ENCODE measurements at places on chromosomes 2 and 18.

- no peak for DNase-seq
Observed at GRCh38 chr2:169964740-169965139, 137.5 kb downstream of the UBR3 start.

DNA sequence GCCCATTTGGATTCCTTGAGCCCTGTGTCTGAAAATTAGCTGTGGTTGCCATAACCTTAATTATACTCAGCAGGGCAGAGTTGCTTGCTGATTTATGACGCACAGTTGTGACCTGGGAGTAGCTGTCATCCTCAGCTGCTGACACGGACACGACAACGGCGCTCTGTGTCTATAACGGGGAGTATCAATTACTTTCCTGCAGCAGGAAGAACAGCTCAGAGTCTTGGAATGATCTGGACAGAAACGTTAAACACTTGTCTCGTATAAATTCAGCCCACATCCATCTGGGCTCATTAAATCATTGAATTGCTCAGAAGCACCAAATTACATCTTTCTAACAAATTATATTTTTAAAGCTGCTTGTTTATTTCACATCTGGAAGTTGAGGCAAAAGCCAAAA is 116.3 kb downstream of the SEPTIN10 start:
- DNase-seq: no peak

DNA sequence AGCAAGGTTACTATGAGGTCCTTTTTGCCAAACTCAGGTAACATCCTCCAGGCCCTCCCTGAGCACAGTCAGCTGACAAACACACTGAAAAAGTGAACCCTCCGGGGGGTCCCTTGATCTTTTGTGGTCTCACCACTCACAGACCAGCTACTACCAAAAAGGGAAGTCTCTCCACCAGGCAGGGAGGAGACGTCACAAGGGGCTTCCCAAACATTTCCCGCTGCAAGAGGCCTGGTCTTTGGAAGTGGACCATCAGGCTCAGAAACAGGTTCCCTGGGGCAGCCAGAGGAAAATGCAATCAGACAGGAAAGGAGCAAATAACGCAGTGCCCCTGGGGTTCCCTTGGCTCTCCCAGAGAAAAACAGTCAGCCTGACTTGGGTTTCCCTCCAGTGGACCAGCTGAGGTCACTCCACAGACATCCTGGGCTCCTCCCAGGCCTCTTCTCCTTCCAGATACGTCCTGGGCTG is 38.7 kb upstream of the POMC start:
- no peak for DNase-seq

DNA sequence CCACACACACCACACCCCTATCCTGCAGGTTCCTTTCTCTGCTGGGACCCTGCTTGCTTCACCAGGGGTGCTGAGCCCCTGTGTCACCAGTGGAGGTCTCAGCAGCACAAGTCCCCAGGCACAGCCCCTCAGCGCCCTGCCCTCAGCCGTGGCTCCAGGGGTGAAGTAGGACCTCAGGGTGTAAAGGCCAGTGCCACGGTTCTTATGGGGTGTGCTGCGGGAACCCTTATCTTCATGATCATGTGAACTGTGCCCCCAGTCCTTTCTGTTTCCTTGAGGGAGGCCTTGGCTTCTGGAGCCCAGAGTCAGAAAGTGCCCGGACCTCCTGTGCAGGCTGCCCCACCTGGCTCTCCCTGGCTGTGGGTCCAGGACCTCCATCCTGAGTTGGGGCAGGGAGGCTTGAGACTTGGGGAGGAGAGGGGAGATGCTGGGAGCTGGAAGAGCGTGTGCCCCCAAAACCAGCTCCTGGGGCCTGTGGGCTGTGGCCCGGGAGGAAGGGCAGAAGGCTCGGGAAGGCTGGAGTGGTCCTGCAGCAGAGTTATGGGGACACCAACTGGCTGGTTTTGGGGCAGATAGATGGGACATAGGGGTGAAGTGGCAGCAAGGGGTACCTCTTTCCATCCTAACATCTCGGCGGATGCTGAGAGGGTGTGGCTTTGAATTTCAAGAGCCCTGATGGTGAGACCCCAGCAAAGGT is 20.2 kb upstream of the KLF11 start:
- no peak for DNase-seq

DNA sequence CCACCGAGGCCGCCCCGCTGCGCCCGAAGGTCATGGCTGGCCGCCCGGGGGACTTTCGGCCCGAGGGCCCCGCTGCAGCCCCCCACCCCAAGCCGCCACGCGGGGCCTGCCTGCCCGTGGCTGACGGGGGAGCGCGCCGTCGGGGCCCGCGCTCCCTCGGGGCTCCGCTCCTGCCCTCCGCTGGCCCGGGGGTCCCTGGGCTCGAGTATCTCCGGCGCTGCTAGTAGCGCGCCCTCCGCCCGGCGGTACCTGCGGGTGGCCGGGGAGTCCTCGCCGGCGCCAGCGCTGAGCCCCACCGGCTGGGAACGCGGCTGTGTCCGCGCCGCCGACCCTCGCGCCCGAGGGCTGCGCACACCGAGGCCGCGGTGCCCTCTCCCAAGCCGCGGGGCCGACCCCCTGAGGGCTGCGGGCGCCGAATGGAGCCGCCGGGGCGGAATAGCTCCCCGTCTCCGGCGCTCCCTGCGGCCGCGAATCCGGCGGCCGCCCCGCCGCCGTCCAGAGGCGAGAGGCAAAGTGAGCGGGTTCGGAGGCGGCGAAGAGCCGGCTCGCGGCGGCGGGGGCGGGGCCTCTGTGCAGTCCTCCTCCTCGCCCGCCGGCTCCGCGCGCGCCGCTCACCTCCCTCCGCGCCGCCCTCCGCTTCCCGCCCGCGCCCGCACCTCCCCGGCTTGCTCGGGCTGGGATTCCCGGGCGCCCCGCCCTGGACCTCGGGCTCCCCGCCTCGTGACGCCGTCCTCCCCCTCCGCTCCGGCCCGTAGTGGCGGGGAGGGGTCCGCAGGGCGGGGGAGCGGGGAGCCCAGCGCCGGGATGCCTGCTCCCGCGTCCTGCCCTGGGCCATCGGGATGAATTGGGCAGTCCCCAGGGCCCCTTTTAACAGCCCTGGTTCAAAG is at the start of gene KCNG3:
Gene KCNG3, minus strand, starts transcription at position 515 of the 887 bp plus-strand sequence. Its CDS starts 481 bp downstream, at position 34.
- peak; percentile 51 for DNase-seq

DNA sequence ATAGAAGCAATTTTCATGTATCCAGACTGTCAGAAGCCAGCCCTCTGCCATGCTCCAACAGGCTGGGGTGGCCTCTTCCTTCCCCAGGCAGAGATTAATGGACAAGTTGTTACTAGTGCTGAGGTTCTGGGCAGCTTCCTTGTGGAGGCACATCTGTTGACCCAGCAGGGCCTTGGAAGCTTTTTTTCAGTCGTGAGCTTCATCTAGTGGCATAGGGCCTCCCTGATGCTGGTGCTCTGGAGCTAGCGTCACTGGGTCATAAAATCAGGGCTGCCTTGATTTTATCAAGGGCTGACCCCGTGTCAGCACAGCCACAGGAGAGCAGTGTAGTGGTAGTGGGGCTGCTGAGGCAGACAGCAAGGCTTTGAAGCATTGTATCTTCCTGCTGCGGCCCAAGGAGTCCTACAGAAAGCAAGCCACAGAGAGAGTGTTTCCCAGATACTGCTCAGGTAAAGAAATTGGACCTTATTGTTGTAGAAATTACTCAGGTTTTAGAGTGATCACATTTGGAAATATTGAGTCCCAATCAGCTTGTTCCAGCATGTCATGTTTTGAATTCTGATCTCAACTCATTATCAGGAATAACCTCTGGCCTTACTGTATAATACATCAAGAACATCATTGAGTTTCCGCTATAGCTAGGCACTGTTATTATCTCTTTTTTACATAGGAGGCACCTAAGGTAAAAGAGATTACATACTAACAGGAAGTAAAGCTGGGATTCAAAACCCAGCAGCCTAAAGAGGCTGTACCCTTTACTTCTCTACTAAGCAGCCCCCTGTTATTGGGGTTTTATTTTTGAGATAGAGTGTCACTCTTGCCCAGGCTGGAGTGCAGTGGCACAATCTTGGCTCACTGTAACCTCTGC is 92.3 kb upstream of the ALPP start:
- no peak for DNase-seq

DNA sequence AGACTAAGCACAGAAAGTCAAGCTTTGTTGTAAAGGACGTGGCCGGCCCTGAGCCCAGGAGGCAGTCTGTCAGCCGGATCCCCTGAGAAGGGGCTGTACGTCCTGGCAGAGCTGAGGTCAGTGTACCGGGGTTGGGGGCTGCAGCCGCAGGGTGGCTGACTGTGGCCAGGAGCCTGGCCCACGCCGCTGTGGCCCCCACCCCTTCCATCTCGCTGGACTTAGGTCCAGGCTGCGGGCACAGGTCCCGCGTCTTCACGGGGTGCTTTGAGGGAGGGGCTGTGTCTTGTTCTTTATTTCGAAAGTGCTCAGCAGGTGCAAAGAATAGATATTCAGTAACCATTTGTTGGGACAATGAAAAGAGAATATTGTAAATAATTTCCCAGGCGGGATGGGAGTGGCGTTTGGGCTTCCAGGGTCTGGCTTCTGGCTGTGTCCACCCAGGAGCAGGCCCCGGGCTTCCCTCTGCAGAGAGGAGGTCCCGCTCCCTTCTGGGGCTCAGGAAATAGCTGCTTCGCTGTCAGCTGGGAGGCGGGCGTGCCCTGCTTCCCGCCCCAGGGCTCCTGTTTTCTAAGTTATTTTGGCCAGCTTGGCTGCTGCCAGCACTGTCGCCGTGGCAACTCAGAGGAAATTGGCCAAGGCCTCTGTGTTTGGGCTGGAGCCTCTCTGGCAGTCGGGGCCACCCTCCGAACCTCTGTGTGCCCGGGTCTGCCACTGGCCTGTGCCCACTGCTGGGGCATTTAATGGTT is 7.4 kb downstream of the NFATC1 start:
- no peak for DNase-seq

- peak; percentile 64 for DNase-seq
Observed at GRCh38 chr2:101308432-101309210, at the start of gene RNF149. RNF149 (minus strand) TSS chr2:101308701; CDS start chr2:101308588, 113 bp downstream.

- DNase-seq: peak; percentile 41
Observed at GRCh38 chr18:60698901-60699300, 326.3 kb upstream of the MC4R start.

DNA sequence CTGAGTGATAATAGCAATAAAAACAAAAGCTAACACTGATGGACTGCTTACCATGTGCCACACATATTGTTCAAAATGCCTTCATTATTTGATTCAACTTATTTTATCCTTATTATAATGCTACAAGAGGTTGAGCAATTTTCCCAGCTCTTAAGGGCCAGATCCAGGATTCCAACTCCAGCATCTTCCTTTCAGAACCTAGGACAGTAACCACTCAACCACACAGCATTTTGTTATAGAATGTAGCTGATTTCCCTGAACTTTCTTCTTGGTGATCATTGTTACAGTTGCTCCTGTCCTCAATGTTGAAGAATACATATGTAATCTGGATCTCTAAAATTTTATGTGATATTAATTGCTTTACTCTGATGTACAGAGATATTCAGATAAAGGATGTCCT is 341.7 kb downstream of the PIK3C3 start:
- no peak for DNase-seq

DNA sequence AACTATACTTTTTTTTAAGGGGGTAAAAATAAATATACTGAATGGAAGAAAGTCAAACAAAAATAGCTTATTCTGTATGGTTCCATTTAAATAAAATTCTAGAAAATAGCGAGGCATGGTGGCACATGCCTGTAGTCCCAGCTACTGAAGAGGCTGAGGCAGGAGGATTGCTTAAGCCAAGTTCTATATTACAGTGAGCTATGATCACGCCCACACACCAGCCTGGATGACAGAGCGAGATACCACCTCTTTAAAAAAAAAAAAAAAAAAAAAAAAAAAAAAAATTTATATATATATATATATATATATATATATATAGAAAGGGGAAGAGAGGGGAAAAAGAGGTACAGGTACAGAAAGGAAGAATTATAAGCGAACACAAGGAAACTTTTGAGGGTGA is 77.7 kb downstream of the MEMO1 start:
- DNase-seq: no peak

DNA sequence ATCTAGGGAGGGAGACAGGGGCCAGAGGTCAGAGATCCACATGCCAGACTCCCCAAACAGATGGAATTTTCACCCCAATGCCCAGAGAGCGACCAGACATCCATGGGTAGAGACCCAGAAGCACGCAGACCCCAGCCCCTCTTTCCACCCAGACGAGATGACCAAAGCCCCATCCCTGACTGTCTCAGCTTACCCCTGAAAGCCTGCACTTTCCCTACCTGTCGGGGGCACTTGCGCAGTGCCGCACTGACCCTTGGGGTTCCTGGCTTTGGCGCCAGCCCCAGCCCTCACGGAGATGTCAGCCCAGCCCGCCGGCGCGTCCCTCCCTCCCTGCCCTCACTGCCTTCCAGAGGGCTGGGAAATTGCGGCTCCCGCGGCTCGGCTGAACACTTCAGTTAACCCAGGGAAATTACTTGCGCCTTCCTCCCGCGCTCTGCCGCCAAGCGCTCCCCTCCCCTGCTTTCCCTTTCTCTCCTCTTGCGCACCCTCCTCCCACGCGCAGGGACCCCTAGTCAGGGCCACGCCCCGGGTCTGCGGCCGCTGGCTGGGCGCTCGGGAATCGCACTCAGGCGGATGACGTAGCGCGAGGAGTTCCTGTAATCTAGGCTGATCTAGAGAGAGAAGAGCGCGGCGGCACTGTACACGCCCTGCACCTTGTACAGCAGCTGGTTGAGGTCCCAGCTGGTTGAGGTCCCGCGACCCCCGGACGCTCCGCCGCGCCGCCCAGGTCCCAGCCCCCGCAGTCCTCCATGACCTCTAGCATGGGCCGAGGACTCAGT is 12.0 kb downstream of the ALPG start:
- DNase-seq: no peak

DNA sequence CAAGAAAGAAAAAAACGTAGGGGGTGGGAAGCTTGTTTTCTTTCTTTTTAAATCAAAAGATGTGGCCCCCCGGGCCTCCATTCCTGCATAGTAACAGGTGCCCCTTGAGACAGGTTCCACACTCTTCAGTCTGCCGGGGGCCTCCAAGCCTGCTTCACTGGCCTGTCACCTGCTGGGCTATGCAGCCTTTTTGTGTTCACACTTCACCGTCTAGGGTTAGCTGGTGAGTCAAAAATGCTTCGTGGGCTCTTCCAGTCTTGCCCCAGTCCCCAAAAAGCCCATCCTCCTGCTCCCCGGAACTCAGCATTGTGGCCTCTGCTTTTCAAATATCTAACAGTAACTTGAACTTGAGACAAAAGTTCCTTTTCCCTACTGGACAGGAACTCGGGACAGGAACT is 67.9 kb downstream of the POLR1A start:
- no peak for DNase-seq

GRCh38 chr2:10007435-10007834 is 35.9 kb upstream of the KLF11 start:
- DNase-seq: no peak

GRCh38 chr18:10900435-10900834 is 248.9 kb downstream of the PIEZO2 start:
- DNase-seq: no peak

DNA sequence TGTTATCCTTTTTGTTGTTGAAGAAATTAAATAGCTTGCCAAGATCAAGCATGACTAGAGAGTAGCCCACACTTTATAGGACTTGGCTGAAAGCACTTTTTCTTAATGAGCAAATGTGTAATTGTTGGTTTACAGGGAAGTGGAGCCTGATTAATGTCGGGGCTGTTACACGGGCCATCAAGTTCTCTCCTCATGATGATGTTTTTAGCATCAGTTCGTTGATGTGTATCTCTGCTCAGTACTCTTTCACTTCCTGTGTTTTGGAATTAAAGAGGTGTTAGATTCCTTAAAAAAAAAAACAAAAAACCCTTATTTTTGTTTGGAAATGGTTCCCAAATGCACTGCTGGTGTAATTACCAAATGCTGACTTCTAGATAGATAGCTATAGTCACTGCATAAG is 114.2 kb downstream of the PTPRM start:
- DNase-seq: no peak
